Activated CD4-positive, alpha-beta T cell treated with anti-CD3 and anti-CD28 coated beads for 24 hours (primary cell): ENCODE measurements at places on chromosomes 7 and 10.

DNA sequence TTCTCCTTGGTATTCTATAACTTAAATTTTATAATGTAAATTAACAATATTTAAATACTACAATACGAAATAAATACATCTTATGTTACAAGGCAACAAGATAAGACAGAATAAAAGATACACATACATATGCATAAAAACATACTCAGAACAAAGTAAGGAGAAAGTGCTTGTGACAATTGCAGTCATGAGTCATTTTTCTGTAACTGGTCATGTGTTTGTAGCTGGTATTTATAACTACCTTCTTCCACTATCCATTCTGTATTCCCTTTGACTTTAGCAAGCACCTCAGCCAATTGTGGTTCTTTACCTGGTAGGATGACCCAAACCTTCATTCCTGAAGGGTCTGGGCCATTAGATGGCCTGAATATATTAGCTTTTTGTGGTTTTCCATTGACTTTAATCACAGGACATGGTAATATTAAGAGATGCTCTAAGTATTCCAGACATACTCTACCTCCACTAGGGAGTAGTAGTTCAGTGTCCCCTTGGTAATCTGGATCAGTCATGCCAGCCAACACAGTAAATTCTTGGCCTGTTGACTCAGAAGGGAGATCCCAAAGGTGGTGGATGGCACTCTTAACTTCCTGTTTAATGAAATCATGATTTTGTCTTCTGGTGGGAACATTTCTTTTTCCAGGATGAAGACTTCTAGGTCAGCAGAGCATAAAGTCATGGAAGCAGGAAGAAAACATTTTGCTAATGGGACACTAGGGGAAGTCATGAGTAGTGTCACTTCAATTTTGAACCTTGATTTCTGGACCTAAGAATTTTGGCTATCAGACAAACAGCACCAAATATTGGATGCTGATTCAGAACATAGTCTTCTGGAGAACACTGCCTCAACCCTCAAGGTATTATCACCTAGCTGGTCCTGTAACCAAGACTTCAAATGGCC, 733.7 kb upstream of the IGFBP3 start:
- no peak for DNase-seq

DNA sequence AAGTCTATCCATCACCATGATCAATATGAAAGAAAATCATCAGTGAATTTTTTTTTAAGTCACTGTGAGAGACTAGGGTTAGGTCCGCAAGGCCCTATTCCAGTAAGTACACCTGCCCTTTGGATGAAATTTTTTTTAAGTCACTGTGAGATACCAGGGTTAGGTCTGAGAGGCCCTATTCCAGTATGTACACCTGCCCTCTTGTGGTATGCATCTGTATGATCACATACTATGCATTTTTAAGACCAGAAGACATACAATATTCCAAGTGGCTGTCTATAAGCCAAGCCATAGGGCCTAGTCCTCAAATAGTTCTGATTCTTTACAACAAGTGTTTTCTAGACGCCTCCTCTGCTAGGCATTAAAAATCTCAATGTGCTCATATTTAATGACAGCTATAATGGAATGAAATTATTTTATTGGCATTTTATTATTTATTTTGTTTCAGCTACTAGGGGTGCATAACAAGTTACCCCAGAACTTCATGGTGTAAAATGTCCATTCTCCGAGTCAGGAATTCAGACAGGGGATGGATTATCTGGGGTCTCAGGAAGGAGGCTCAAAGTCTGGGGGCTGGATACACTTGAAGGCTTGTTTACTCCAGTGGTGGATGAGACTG, 53.1 kb downstream of the TEX36 start:
- DNase-seq, result no peak

- DNase-seq, result no peak
Measured at GRCh38 chr10:28798964-28799363, 121.6 kb downstream of the BAMBI start.

DNA sequence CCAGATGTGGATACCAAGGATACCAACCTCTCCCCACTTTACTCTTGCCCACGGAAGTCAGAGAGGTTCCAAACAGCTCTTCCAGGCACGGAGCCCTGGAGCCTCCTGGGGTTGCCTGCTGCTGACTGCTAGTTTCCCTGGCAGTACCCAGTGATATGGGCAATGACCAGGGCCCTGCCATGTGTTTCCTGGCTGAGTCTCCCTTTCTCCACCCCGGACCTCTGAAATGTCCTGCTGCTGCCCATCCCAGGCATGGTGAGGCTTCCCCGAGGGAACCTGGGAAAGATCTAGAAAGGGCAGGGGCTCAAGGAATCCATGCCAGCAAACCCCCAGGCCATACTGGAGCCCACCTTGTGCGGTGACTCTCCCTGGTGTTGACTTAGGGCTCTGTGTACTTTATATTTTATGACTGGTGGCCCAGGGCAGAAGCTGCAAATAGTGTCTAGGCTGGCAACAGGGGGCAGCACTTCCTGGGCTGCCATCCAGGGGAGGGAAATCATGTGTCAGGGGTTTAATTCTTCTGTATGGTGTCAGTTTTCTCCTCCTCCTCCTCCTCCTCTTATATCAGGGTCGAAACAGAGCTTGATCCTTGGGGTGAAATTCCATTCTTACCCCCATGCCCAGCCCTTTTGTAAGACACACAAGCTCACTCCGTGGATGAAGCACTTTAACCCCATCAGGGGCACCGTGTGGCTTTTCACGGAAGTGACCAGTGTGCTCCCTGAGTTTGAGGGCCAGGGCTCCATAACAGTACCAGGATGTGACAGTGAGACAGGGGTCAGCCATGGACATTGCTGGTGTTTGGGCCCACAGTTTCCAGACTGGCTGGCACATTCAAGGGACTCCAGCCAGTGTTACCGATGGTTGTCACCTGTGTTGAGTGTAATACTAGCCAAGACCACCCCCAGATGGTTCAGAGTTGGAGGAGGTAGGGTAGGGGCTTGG, 62.4 kb upstream of the GDF10 start:
- no peak for DNase-seq

DNA sequence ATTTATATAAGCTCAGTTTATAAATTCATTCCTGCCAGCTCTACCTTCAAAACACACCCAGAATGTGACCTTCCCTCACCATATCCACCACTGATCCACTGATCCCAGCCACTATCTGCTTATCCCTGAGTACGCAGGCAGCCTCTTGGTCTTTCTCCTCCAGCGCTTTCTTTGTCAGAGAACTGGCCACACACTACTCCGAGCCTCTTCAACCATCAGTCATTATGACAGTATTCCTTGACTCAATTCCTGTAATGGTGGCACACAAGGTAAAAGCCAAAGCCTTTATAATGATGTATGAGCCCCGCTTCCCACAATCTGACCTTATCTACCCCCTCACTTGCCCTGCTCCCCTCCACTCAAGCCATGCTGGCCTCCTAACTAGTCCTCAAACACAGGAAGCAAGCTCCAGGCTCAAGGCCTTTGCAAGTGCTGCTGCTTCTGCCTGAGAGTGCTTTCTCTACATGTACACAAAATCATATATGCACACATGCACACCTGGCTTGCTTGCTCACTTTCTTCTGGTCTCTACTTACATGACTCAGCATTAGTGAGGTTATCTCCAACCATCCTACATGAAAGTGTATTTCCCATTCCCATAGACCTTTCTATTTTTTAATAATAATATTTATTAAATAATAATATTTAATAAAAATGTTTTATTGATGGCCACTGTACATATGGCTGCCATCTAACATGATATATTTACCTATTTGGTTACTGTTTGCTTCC, 150.4 kb upstream of the FEZF1 start:
- no peak for DNase-seq

GRCh38 chr10:34015700-34016099, 681.2 kb upstream of the NRP1 start:
- DNase-seq, result no peak

GRCh38 chr10:46225597-46225996, 61.2 kb upstream of the ANTXRL start:
- no peak for DNase-seq

- DNase-seq, result no peak
Measured at GRCh38 chr7:157522954-157523353, 186.2 kb downstream of the DNAJB6 start.

DNA sequence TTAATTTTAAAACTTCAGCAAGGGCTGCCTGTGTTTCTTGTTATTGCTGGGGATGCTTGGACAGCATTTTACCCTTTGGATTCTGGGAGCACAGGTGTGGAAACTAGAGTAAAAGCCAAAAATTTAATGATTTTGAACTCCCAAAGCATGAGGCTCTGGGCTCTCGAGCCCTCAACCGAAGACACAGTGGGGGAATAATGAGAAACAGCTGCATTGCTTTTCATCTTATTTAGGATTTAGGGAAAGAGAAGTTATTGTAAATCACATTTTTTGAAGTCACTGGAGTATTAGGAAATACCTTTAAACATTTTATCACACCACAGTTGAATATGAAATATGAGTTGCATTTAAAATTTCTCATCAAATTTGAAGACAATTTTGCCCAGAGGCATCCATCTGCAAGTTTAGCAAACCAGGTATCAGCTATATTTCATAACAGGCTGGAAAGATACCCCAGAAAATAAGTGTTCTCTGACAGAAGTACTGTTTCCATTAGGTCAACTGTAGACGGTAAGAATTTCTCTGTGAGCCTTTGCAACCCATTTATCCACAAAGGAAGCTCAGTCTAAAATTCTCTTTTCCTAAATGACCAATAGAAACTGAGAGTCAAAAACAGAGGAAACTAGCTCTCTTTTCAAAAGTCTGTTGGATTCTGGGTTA, 290.6 kb upstream of the PHYHIPL start:
- DNase-seq, result no peak

- no peak for DNase-seq
Measured at GRCh38 chr10:25552283-25552919, 377.6 kb downstream of the GPR158 start.

GRCh38 chr7:40234046-40234445, 99.2 kb downstream of the SUGCT start:
- DNase-seq, result no peak
